Smooth muscle cell of trachea (primary cell): ENCODE measurements at places on chromosomes 16 and 17. TPM values are rescaled to one million over a fixed set of nuclear protein-coding genes. Genes with fewer than 3 reads are reported as not detected.

The GALNS gene
- total RNA-seq: 34.9 and 57.7 TPM in 2 replicates

The C1QTNF8 gene
- total RNA-seq: not detected in 2 replicates

The GINS2 gene
- total RNA-seq: 1.5 and 11.1 TPM in 2 replicates

The ZNF597 gene
- total RNA-seq: 1.3 and 2.0 TPM in 2 replicates

The C17orf78 gene
- not detected in 2 replicates for total RNA-seq

The JMJD8 gene
- total RNA-seq: 31.0 and 55.1 TPM in 2 replicates

The FZD2 gene
- 22.7 and 35.1 TPM in 2 replicates for total RNA-seq

The SLC25A19 gene
- total RNA-seq: 5.3 and 5.5 TPM in 2 replicates
